ENCODE measurements at places on chromosomes 5 and 9.

GRCh38 chr9:113910036-113910639 lies 34.0 kb downstream of the ZNF618 start:
- no peak for DNase-seq

DNA sequence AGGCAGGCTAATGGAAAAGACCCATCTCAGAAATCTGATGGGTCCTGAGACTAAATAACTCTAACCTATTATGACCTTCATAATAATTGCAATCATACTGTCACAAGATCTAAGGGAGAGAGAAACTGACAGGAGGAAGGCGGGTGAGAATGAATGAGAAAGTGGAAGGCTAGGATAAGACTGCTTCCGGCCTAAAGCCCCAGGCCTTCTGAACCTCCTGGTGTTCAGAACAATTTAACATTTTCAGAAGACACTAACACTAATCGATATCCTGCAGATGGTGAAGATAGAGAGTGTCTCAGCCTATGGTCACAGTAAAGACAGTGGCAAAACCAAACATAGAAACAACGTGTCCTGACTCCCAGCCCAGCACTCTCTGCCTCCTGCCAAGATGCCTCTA lies 1.2 kb downstream of the RPS14 start:
- no peak for DNase-seq

DNA sequence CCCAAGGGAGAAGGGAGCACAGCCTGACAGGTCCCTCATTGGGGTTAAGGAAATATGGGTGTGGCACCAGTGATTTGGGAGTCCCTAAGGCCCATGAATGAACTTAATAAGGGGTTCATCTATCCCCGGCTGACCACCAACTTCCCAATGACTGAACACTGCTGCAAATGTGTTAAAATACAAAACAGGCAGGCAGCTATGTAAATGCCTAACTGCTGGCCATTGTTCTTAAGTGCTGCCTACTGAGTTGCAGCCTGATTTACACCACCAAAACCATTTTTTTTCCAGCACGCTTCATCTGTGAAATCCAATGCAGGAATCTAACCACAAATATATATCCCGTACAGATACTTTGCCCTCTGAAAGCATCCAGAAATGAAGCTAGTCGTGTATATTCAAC lies 478.5 kb downstream of the PTPRD start:
- no peak for DNase-seq

DNA sequence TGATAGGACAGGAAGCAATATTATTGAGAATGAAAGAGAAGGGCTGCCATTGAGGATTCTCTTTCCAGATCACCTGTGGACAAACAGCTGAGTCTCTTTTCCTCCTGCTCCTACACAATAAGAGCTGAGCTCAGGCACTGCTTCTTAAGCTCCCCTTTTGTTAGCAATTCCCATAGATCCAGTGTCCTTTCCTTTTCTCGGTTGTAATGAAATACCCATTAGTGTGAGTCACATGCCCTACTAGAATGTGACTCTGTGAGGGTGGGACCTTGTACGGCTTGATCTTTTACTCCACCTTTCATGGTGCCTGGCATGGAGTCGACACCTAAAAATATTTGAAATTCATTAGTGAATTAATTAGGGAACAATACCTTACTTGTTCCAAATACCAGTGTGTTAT lies 269.2 kb downstream of the NR3C1 start:
- DNase-seq = no peak

DNA sequence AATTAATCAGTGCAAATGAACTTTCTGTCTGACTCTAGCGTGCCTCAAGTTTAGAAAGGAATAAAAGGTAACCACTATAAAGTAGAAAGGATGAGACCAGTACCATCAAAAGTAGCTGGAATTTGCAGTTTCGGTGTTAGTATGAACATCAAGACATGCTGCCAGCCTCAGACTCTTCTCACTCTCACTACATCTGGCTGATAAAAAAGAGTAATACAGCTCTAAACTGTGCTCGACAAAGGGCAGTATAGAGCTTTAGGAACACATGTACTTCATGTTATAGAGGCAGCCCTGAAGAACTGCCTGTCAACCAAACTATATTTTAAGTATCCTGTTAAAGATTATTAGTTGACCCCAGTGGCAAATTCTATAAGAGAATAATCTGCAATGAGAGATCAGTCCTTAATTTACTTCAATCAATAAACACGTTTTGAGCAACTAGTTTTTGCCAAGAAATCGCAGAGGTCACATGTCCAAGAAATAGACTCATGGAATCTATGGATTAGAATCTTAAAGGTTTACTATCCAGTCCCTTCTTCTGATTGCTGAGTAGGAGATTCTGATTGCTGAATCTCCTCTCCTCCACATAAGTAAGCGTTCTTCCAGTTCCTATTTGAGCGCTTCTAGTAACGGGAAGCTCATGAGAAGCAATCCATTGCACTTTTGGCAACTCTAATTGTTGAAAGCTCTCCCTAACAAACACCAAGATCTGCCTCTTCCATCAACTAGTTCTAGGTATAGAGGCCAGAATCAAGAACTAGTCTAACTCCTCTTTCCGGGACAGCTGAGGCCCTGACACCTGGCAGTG lies 941 bp downstream of the XPA start:
- DNase-seq = no peak
